ENCODE measurements at places on chromosomes 11 and 22. TPM values are rescaled to one million over a fixed set of nuclear protein-coding genes. Genes with fewer than 3 reads are reported as not detected.

Gene VPREB1
- not detected for total RNA-seq

GRCh38 chr11:10742460-10743208 is 8.4 kb upstream of the CTR9 start:
- no peaks in the 10 kb centered on the region for H3K27me3 ChIP-seq
- DNase-seq: peak; percentile 84
- no peak overlapping the region for H3K27ac ChIP-seq

DNA sequence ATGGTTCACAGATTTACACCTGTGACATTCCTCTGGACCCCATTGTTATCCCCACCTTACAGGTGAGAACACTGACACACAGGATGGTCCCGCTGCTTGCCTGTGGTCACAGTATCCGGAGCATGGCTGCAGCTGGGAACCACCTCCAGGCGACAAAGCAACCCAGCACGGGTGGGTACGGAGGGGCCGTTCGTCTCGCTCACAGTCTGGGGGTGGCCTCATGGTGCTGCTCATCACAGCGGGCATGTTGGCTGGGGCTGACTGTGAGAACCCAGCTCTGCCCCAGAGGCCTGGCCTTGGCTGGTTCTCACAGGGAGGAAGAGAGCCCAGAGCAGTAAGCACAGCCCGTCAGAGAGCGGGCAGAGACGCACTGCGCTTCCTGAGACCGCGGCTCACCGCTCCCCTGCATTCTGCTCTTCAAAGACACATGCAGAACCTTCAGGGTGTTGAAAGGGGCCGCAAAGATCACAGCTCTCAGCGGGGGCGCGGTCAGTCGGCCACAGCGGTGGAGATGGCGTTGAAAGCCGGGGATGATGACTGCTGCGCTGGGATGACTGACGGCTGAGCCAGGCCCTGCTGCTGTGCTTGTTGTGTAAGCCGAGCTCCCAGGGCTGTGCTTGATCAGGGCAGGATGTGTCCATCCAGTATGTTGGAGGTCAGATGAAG is 423.0 kb downstream of the BRD1 start:
- DNase-seq: no peak
- H3K36me3 ChIP-seq: no peaks in the 10 kb centered on the region
- peaks cover 6% of the 10 kb centered on the region for H3K4me1 ChIP-seq
- H3K27me3 ChIP-seq: no peaks in the 10 kb centered on the region
- no peak overlapping the region for H3K4me3 ChIP-seq

Gene PHOX2A
- total RNA-seq: not detected

Gene RPS13
- 753 TPM for total RNA-seq

- H3K4me1 ChIP-seq: no peaks in the 10 kb centered on the region
- H3K36me3 ChIP-seq: no peaks in the 10 kb centered on the region
- no peak for DNase-seq
- no peak overlapping the region for H3K27ac ChIP-seq
- H3K27me3 ChIP-seq: peaks cover 27% of the 10 kb centered on the region
Measured at GRCh38 chr11:120643284-120643683, 131.7 kb downstream of the GRIK4 start.

Gene DLG2
- total RNA-seq: 2.8 TPM

Gene BIRC3
- total RNA-seq: 2.6 TPM

Gene OR5M11
- total RNA-seq: not detected

DNA sequence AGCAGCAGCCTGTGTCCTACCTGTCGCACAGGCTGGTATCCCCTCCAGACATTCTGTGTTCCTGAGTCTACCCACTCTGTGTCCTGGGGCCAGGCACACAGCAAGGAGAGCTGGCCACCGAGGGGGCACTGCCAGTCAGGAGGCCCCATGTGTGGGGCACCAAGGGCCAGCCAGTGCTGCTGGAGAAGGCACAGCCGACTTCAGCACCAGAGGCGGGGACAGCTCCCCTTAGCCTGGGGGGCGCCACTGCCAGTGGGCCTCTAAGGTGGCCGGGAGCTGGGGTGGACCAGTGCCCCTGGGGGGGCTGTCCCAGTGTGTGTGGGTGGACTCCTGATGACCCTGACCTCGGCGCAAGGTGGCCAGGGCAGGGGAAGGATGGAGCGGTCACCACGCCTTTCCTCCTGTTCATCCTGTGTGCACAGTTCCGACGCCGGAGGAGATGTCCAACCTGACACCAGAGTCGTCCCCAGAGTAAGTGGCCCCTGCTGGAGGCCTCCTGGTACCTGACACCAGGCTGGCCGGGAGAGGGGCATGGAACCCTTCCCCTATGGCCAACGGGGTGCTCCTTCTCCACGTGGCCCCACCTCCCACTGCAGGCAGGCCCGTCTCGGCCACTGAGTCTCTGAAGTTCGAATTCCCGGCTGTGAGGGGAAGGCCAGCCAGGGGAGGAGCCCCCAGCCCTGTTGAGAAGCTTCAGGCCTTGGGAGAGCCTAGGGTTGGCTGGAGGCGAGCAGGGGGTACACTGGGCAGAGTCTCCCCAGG is 35.4 kb downstream of the MOB2 start:
- H3K27ac ChIP-seq: no peak overlapping the region
- no peaks in the 10 kb centered on the region for H3K36me3 ChIP-seq
- H3K4me1 ChIP-seq: no peaks in the 10 kb centered on the region
- H3K27me3 ChIP-seq: no peaks in the 10 kb centered on the region
- DNase-seq: no peak

Gene IGLL1
- not detected for total RNA-seq

- H3K4me1 ChIP-seq: no peaks in the 10 kb centered on the region
- no peaks in the 10 kb centered on the region for H3K36me3 ChIP-seq
- peaks cover 50% of the 10 kb centered on the region for H3K27me3 ChIP-seq
- H3K27ac ChIP-seq: no peak overlapping the region
Measured at GRCh38 chr11:74734559-74734925, 3.3 kb upstream of the CHRDL2 start.

DNA sequence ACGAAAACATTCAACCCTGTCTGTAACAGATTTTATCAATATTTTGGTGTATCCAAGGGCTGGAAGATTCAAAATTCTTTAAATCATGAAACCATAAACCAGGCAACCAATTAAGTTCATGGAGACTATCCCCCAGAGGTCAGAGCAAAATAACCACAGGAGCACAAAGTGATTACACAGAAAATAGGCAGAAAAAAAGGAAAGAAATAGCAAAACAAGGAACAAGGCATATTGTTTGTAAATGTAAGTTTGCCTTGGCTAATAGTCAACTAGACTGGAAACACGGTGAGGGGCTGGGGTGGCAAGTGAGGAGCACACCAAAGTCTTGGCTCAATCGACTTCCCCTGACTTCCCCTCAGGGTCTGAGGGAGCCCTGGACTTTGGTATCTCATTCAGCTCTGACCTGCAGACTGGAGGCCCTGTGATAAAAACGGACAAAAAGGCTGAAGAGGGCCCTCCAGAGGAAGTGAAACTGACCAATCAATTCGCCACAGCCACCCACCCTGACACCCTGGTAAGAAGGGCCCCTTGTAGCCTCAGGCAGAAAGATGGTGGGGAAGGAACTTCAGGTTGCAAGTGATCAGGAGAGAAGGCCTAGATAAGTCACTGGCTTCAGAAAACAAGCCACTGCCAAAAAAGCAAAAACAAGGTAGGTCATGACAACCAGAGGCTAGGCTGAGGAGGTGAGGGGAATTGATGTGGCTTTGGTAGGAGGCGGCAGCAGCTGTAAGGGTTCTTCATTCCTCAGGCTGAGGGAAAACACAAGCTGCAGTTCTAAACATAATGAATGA is 1.8 kb downstream of the SIK3 start:
- no peaks in the 10 kb centered on the region for H3K36me3 ChIP-seq
- no peaks in the 10 kb centered on the region for H3K27me3 ChIP-seq
- DNase-seq: no peak
- H3K27ac ChIP-seq: no peak overlapping the region
- H3K4me3 ChIP-seq: peak overlapping the region; percentile 63

Gene PVALB
- total RNA-seq: not detected

- DNase-seq: no peak
- H3K27ac ChIP-seq: no peak overlapping the region
- peaks cover 18% of the 10 kb centered on the region for H3K4me1 ChIP-seq
- H3K36me3 ChIP-seq: no peaks in the 10 kb centered on the region
- no peak overlapping the region for H3K4me3 ChIP-seq
Measured at GRCh38 chr11:35354644-35355043, 64.7 kb downstream of the SLC1A2 start.

DNA sequence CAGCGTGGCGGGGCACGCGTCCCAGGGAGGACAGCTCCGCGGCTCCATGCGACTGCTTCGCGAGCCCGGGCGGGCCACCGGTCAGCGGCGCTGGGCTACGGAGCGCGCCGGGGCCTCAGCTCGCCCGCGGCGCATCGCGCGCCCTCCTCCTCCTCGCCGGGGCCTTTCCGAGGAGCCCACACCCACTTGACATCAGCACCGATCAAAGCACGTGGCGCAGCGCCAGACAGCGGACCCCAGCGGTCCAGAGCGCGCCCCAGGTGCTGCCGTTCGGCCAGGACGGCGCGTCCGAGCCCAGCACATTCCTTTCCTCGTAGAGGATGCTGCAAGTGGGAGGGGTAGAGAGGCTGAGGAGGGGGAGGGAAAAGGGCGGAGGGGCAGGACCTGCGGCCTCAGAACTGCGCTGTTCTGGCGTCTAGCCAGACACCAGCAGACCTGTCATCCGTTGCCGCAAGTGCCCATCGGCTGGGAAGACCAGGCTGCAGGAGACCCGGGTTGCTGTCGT is 88.6 kb downstream of the PLEKHA7 start:
- peaks cover 6% of the 10 kb centered on the region for H3K4me1 ChIP-seq
- peak overlapping the region; percentile 48 for H3K4me3 ChIP-seq
- no peak overlapping the region for H3K27ac ChIP-seq

- H3K4me1 ChIP-seq: peaks cover 10% of the 10 kb centered on the region
- peak overlapping the region; percentile 95 for H3K4me3 ChIP-seq
- H3K36me3 ChIP-seq: peaks cover 13% of the 10 kb centered on the region
- peak overlapping the region; percentile 41 for H3K27ac ChIP-seq
- no peak for DNase-seq
Measured at GRCh38 chr11:134252346-134253187, 585 bp downstream of the THYN1 start.

Gene OR52I1
- total RNA-seq: not detected

DNA sequence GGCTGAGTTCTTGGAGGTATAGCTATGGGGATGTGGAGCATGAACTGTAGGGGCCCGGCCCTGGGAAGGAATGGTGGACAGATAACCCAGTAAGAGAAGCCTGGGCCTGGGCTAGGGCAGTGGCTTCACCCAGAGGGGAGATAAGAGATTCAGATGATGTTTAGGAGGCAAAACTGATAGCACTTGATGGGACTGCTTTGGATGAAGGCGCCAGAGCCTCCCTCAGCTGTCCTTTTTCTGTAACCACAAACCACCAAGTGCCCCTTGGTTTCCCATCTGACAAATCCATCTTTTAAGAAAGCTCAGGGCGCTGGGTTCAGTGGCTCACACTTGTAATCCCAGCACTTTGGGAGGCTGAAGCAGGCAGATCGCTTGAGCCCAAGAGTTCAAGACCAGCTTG is 23.4 kb downstream of the RELT start:
- no peaks in the 10 kb centered on the region for H3K36me3 ChIP-seq
- DNase-seq: no peak
- H3K27ac ChIP-seq: no peak overlapping the region
- H3K4me3 ChIP-seq: no peak overlapping the region
- peaks cover 15% of the 10 kb centered on the region for H3K4me1 ChIP-seq

Gene C11orf86
- not detected for total RNA-seq

Gene CRYAB
- 4.1 TPM for total RNA-seq

Gene ALDH3B1
- 1.3 TPM for total RNA-seq

DNA sequence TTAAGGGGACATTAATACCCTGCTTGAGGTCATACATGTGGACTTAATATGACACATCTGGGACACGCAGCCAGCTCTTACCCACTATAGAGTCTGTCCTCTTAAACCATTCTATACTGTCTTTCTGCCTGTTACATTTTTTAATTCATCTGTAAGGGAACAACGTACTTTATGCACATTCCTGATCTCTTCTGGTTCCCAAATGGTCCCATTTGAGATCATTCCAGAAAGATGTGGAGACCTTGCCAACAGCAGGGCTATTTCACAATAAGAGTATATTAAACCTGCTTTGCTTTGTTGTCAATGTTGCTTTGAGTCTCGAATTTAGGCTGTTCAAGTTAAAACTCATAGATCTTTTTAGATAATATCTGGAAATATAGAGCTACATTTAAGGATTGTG is 332.2 kb upstream of the RAG2 start:
- no peak overlapping the region for H3K4me3 ChIP-seq
- H3K4me1 ChIP-seq: no peaks in the 10 kb centered on the region

- no peaks in the 10 kb centered on the region for H3K4me1 ChIP-seq
- no peaks in the 10 kb centered on the region for H3K36me3 ChIP-seq
- H3K27me3 ChIP-seq: no peaks in the 10 kb centered on the region
- H3K4me3 ChIP-seq: no peak overlapping the region
Measured at GRCh38 chr22:33889748-33890147, 30.5 kb downstream of the LARGE1 start.

DNA sequence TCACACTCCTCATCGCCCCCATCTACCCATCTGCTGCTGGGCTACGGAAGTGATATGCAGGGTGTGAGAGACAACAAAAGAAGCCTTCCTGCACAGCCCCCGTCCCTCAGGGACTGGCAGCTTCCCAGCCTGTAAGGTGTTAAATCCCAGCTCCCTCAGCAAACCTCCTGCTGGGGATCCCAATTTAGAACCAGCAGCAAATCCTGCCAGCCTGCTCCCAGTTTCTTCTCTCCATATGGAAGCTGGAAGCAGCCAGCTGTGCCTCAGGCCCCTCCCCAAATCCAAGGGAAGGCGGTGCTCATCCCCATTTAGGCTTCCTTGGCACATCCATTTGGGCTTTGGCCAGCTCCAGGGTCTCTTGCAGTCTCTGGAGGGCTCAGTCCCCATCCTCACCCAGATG is 47.5 kb downstream of the PAMR1 start:
- H3K4me1 ChIP-seq: no peaks in the 10 kb centered on the region
- H3K27ac ChIP-seq: no peak overlapping the region
- DNase-seq: no peak
- no peak overlapping the region for H3K4me3 ChIP-seq
- H3K27me3 ChIP-seq: no peaks in the 10 kb centered on the region

GRCh38 chr22:17706947-17707346 is 67.3 kb downstream of the BID start:
- DNase-seq: no peak
- no peaks in the 10 kb centered on the region for H3K27me3 ChIP-seq
- peaks cover 17% of the 10 kb centered on the region for H3K4me1 ChIP-seq
- H3K36me3 ChIP-seq: no peaks in the 10 kb centered on the region
- H3K27ac ChIP-seq: peak overlapping the region; percentile 85

- no peaks in the 10 kb centered on the region for H3K27me3 ChIP-seq
- no peaks in the 10 kb centered on the region for H3K36me3 ChIP-seq
- H3K4me3 ChIP-seq: no peak overlapping the region
- no peaks in the 10 kb centered on the region for H3K4me1 ChIP-seq
- no peak for DNase-seq
Measured at GRCh38 chr11:105989124-105989523, 32.9 kb downstream of the MSANTD4 start.

GRCh38 chr22:19174106-19175025 is 4.2 kb downstream of the SLC25A1 start:
- peak; percentile 54 for DNase-seq
- H3K36me3 ChIP-seq: no peaks in the 10 kb centered on the region
- peaks cover 4% of the 10 kb centered on the region for H3K27me3 ChIP-seq
- peak overlapping the region; percentile 29 for H3K27ac ChIP-seq

Gene EFCAB6
- total RNA-seq: 1.6 TPM

- no peaks in the 10 kb centered on the region for H3K36me3 ChIP-seq
- H3K27ac ChIP-seq: no peak overlapping the region
- peaks cover 3% of the 10 kb centered on the region for H3K27me3 ChIP-seq
- H3K4me1 ChIP-seq: no peaks in the 10 kb centered on the region
Measured at GRCh38 chr11:75271730-75272129, 31.2 kb downstream of the TPBGL start.

- no peak for DNase-seq
- no peaks in the 10 kb centered on the region for H3K36me3 ChIP-seq
- H3K27me3 ChIP-seq: peaks cover 20% of the 10 kb centered on the region
- no peak overlapping the region for H3K27ac ChIP-seq
- H3K4me3 ChIP-seq: no peak overlapping the region
Measured at GRCh38 chr11:1640076-1640946, 10.7 kb downstream of the KRTAP5-5 start.

Gene ROBO4
- total RNA-seq: 0.25 TPM

GRCh38 chr11:109926941-109927340 is 166.3 kb upstream of the ZC3H12C start:
- H3K27me3 ChIP-seq: no peaks in the 10 kb centered on the region
- H3K4me3 ChIP-seq: no peak overlapping the region
- no peaks in the 10 kb centered on the region for H3K4me1 ChIP-seq

Data from astrocyte (in vitro differentiated cells and primary cell).